ENCODE measurements at places on chromosomes 7 and 10.

GRCh38 chr7:82760074-82760473 lies 316.5 kb upstream of the CACNA2D1 start:
- no peak for DNase-seq

DNA sequence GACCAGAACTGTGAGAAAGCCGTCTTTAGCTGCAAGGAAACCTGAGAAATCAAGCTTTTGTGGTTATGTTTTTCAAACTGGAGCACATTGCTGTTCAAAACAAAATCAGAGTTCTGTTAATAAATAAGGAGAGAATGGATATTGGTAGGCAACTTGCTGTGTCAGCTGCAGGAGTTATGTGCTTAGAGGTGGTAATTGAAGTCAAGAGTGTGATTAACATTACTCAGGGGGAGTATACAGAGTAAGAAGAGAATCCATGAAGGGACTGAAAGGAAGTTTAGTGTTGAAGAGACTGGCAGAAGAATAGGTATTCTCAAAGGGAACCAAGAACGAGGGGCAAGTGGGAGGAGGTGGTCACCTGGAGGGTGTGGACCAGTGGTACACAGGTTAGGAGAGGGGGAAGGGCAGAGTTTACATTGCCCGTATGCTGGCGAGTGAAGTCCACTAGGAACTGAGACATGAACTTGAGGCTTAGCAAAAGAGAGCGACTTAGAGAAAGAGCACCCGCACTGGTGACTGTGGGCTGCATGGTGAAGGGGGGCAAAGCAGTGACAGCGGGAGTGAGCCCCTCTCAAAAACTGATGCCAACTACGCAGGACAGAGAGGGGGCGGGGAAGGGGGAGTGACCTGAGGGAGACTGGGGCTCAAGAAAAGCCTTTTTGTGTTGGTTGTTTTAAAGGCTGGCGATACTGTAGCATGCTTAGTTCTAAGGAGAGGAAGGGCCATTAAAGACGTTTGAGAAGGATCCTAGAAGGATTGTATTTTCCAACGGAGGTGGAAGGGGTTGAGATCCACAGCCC lies 80.0 kb downstream of the SDK1 start:
- no peak for DNase-seq

GRCh38 chr7:2403718-2404648 lies 572 bp downstream of the CHST12 start:
- no peak for DNase-seq

DNA sequence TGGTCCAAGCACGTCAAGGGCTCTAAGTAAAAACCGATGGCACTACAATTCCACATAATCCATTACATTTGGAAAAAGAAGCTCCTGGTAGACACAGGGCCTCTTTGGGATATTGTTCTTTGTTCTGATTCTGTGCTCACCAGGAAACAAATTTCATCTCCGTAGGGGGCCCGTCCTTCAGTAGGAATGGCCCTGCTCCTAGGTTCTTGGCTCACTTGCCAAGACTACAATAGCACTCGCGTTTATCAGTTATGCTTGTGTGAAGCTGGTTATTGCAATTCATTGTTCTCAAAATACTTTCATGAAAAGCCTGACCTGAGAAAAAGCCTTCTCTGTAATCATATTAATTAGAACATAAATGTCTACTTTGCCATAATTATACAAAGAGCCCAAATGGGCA lies 10.3 kb upstream of the ZC3HAV1L start:
- DNase-seq = no peak

DNA sequence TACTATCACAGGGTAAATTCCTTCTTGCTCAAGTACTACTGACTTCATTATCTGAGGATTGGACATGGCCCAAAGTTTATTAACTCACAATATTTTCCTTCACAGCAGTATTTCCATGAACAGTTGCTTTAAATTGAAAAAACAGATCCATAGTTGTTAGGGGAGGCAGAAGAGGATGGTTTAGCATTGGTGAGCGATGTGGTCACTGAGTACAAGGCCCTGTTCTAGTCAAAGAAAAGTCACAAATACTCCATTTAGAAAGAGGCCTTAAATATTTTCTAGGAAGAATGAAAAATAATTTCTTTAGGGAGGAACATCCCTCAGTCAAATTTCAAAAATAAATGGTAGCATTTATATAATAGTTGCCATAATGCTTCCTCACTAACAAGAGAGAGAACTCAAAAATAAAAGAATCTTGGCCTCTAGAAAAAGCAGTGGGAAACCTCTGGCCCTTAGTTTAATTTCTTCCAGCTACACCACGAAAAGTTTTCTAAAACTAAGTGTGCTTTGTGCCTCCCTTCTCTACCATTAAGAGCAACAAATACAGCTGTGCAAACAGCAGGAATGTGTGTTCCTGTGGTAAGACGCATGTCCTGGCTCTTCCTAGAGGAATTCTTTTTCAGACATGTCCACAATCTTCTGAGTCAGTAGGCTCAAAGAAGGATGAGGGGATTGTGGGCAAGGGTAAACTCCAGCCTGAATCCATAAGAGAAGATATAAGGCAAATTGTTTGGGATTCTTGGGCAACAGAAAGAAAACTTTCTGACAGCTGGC lies 105.7 kb downstream of the HOXA1 start:
- DNase-seq = no peak

DNA sequence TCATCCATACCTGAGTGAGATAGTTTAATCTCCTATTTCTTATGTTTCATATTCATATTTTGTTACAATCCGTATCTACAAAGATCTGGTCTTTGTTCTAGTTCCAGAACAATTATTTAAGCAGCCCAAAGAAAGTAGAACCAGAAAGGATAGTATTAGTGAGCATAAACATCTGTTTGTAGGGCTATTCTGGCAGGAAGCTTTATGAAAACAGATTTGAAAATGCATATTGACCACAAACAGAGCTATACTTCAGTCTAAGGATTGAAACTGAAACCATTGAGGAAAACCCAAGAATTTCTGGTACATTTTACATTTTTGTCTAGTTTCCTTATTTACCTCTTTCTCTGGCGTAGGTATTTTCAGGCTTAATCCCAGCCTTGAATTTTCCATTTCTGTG lies 28.1 kb downstream of the LRGUK start:
- no peak for DNase-seq

DNA sequence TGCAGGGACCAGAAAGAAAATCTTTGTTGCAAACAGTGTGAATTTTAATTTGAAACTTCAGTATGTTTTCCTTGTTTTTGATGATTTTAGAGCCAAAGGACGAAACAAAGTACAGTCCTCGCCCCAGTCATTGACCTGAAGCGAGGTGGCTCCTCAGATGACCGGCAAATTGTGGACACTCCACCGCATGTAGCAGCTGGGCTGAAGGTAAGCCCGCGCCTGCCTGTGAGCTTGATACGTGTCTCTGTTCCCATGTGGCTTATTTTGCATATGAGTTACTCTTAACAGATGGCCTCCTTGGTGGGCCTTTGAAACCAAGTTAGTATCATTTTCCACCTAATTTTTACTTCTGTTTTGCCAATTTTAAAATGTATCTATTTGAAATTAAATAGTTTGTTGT lies 12.3 kb downstream of the RBM17 start:
- no peak for DNase-seq

GRCh38 chr7:87596696-87597095 lies 4.0 kb downstream of the ABCB1 start:
- DNase-seq = no peak

DNA sequence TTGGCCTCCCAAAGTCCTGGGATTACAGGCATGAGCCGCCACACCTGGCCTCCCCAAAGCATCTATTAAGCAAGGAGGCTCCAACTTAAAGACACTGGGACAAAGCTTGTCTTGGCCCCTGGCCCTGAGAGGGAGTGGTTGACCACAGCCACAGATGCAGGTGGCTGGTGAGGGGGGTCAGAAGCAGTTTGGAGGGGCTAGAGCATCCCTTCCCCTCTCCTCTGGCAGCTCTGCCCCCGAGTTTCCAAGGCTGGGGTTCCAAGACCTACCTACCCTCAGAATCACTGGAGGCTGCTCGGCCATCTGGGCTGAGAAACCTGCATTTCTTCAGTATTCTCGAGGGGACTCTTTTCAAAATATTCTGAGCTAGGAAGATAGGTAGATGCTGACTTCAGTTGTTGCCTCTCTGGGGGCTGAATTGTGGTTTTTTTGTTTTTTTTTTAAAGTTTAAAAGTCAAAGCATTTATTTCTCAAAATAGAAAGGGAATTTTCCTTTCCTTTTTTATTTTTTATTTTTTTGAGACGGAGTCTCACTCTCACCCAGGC lies 32.6 kb downstream of the DDIT4 start:
- DNase-seq = no peak

GRCh38 chr7:141744131-141744530 lies 6.0 kb downstream of the SSBP1 start:
- DNase-seq = no peak

DNA sequence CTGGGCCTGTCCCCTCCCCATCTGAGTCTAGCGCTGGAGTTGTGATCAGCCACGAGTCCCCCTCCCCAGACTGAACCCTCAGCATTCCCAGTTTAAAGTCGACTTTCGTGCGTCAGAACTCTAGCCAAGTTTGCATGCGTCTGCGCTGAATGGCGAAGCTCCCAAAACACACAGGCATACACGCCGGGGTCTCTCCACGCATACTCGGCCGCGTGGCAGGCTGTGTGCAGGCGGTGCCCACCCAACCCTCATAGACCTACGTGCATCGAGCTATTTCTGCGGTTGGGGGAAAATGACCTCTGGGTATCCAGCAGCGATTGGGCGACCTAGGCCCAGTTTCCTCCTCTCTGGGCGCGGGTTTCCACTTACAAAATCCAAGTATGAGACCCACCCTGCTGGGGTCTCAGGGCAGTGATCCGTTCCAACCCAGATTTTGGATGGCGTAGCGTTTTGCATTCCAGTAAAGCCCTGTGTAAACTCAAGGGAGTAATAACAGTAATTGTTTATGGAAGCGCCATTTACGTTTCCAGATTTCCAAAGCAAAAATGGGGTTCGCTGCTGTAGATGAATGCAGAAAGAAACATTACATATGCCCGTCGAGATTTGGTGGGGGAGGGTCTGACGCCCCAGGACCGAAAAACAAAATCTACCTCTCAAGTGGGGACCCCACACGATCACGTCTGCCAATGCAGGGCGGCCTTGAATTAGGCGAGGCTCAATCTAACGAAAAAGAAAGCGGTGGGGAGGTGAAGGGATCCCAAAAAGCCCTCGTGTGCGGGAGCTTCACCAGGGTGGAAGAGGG lies 2.0 kb upstream of the HMX3 start:
- no peak for DNase-seq

GRCh38 chr10:16477757-16478156 lies 40.9 kb downstream of the PTER start:
- DNase-seq = no peak

DNA sequence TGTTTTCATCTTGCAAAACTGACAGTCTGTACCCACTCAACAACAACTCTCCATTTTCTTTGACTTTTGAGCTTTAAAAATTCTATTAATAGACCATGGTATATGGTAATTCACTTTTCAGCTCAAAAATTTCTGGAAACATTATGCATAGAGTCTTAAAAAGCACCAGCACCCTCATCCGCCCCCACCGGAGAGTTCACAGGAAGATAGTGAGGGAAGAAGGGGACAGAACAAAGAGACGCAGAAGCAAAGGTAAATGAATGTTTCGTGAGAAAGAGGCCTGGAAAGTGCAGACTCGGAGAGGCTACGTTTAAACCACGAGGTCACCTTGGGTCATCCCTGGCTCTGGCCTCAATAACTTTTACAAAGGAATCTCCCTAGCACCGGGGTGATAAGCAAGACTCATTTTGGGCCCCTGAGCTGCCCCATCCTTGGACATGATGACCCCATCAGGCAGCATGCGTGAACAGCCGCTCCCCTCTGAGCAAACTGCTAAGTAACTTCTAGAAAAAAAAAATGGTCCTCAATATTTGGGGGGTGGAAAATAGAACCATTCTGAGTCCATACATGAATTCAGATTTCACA lies 96.3 kb downstream of the CPXM2 start:
- DNase-seq = no peak

GRCh38 chr7:157238087-157238486 lies 98.7 kb upstream of the DNAJB6 start:
- no peak for DNase-seq

Data from NCI-H446 treated with DMSO at 0.1 percent for 48 hours (cell line).